Activated T-helper 2 cell treated with anti-CD3 and anti-CD28 coated beads, Interferon-gamma antibody, Interleukin-2, Interleukin-4, amounts not matched to agents 10 μg/mL and 5 μg/mL and 100 μg/mL, durations not matched to agents 14 hours and 24 hours and 36 hours (primary cell): ENCODE measurements at places on chromosomes 2 and 18. TPM values are rescaled to one million over a fixed set of nuclear protein-coding genes. Genes with fewer than 3 reads are reported as not detected.

The ASXL3 gene
- total RNA-seq, result not detected in 2 replicates

DNA sequence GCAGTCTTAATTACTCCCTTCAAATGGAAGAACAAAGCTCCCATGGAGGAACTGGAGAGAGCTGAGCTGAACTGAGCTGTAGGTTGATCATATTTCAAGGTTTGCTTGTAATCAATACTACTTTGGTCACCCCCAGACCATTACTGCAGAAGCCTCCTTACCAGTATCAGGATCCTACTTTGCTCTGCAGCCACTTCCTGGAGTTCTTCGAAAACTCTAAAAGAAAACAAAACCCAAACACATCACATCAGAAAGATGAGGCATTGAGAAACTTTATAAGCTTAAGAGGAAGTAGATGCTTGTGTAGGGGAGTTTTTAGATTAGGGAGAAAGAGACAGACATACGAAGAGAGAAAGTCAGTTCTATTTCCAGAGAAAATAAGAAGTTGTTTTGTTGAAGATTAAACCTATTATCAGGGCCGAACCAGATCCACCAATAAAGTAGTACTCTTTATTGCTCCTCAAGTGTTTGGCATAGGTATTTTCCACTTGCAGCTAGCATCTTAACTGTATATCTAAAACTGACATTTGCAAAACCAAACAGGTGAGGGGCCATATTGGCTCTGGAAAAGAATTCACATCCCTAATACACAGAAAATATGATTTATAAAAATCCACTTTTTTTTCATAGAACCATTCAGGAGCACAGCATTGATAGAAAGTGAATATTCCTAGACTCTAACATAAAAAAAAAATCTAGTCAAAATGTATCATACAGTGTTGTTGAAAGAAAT is 166.9 kb upstream of the KLF7 start:
- no peak for DNase-seq

The TRPM8 gene
- total RNA-seq, result not detected in 2 replicates

GRCh38 chr2:99765731-99766318 is 276.0 kb upstream of the REV1 start:
- no peak for DNase-seq

DNA sequence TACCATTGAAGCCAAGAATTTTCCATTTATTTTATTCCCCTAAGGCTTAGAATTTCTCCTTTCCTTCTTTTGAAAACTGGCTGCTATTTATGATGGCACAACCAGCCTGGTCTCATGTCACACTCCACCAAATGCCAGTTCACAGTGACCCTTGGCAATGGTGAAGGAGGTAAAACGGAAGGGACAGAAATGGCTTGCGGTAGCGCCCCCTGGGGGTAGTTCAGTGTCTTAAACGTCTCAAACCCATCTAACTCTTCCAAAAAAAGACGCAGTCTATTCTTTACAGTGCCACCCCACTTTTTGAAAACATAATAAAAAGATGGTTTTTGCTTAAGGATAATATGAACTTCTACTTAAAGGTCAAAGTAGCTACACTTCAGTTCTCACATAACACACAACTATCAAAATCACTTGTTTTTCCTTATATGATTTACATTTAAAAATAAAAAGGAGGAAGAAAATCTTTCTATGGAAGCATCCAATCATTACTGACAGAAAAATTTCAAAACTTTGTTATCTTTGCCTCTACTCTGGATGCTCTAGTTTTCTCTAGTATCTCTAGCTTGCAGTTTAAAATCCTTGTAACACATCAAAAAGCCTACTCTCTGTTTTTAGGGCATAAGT is 28.0 kb downstream of the PNO1 start:
- DNase-seq, result peak; percentile 35

DNA sequence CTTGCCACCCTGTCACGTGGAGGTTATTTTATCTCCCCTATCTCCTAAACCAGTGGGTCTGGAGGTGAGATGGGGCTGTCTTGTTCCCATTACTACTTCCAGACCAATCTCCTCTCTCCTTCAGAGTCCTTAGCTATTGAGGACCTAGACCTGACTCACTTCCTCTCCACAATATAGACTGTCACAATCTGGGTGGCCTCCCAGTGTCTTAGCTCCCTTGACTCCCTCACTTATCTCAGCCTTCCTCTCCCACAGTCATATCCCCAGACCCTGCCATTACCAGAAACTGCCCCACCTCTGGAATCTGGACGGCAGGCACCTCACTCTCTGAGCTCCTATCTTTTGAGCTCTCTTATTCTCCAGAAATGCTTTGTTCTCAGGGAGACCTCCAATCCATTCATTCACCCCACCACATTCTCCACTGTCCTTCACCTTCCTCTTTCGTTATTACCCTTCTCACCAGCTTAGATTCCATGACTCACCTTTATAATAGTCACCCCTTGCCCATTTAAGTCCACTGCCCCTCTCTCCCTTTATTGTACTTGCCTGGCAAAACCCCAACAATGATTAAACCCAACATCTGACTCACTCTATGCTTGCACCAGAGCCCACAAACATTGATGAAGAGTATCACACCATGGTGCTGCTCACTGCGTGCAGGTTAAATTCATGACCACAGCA is 23.3 kb upstream of the SIX3 start:
- no peak for DNase-seq

- DNase-seq, result no peak
These were observed 402.0 kb downstream of the ALK start for GRCh38 chr2:29519338-29519925.

The DNER gene
- total RNA-seq, result not detected in 2 replicates

- DNase-seq, result no peak
These were observed 23.5 kb downstream of the CHMP1B start for GRCh38 chr18:11874676-11875075.

DNA sequence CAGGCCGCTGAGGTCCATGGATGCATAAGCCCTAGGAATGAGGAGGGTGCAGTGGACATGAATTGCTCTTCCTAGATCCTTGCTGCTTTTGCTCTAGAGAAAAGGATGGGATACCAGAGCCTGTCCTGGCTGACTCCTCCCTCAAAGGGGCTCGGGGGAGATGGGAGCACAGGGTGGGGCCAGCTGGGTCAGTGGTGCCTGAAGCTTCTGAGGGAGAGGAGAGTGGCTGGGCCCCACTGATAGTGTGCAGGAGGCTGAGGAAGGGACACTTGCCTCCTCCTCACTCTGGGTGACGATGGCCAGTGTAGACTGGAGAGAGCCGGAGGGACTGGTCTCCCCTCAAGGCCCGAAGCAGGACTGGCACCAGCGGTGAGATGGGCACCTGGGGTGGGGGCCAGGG is at the start of gene NT5DC4:
Gene NT5DC4 (plus strand): TSS at position 236 of the 400 bp plus-strand sequence. CDS start 60 bp downstream, at position 296.
- no peak for DNase-seq

DNA sequence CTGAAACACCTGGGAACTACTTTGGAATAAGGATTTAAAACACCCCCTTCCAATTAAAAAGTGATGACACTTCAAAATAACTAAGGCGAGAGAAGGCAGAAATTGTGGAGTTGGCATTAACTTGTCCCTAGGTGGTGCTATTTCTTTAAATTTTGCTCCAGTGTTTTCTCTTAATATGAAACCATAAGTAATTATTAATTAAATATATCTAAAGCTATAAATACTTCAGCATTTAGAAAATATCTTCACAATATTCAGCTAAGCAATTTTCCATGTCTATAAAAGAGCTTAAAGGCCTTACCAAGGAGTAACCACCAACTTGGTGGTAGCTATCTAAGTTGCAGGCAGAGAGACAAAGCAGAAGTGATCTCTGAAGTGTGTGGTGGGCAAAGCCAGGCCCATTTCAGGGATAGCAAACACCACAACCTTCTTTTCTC is 186.8 kb upstream of the PGAP1 start:
- DNase-seq, result no peak

DNA sequence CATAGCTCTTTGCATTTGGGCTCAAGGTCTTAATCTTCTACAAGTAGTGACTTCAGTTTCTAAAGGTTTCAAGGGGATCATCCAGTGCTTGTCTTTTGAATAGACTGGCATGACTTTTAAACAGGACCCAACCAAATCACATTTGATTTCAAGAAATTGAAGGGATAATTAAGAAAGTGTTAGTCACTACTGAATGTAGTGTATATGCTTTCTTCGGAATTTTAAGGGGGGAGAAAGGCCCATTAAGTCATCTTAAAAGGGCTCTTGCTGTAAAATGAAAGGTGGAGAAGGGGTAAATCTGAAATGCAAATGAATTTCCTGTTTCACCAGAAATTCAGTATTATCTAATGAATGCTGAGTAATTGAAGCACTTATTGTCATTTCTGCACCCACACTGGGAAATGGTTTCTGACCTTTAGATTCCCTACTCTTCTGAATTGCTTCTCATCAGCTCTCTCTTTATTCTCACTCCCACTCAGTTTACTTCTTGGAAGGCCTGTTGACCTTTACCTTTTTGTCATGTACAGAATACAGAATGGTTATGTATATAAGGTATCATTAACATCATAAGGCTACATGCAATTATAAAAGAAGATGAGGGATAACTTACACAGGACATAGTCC is 241.4 kb downstream of the SLC8A1 start:
- no peak for DNase-seq

The SIX3 gene
- 0.25 and 0.34 TPM in 2 replicates for total RNA-seq

The GPAT2 gene
- 18.0 and 19.1 TPM in 2 replicates for total RNA-seq

GRCh38 chr18:24397694-24398368 is at the start of gene OSBPL1A:
Gene OSBPL1A (minus strand): TSS chr18:24397824. CDS start chr18:24377533, 20,291 bp downstream.
- peak; percentile 52 for DNase-seq

The NYAP2 gene
- not detected in 2 replicates for total RNA-seq
